Activated CD4-positive, alpha-beta T cell treated with anti-CD3 and anti-CD28 coated beads for 36 hours (primary cell): ENCODE measurements at places on chromosomes 3 and 15. TPM values are rescaled to one million over a fixed set of nuclear protein-coding genes. Genes with fewer than 3 reads are reported as not detected.

Gene XYLB
- 5.0 TPM for total RNA-seq

Gene TGM4
- not detected for total RNA-seq

Gene PIERCE2
- total RNA-seq = 0.34 TPM

Gene TMF1
- 33.2 TPM for total RNA-seq

Gene CYB561D2
- total RNA-seq = 10.3 TPM

- peak; percentile 43 for DNase-seq
Measured at GRCh38 chr3:56790016-56790821, 11.5 kb downstream of the ARHGEF3 start.

GRCh38 chr3:81861593-81861992 lies 100.1 kb upstream of the GBE1 start:
- DNase-seq = no peak

GRCh38 chr3:183823963-183824362 lies 1.4 kb downstream of the MAP6D1 start:
- no peak for DNase-seq

DNA sequence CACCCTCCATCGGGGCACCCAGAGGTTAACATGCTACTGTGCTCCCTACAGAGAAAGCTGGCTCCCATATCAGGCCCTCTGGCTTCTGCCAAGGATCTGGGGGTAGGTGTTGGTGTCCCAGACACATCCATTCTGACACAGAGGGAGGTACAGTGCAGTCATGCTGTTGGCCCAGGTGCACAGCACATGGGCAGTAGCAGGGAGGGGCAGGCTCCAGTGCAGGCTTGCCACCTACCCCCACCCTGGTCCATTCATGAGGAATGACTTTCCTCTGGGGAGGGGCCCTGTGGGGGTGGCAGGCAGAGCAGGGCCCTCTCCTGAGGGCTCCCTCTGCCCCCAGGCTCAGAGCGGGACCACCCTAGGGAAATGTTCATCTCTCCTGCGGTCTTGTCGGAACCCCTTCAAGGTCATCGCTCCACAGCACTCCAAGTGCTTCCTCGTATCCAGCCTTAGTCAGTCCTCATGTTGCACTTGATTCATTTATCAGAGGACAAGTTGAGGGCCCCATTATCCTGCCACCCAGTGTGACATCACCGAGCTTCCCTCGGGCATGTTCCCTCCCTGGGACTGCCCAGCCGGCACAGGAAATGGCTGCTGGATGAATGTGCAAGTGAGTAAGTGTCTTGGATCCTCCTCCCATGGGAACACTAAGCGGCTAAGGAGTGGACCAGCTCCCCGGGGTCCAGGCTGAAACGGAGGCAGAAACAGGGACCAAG lies 10.0 kb downstream of the DUSP7 start:
- no peak for DNase-seq

- no peak for DNase-seq
Measured at GRCh38 chr15:58535894-58536293, 104.1 kb downstream of the LIPC start.

DNA sequence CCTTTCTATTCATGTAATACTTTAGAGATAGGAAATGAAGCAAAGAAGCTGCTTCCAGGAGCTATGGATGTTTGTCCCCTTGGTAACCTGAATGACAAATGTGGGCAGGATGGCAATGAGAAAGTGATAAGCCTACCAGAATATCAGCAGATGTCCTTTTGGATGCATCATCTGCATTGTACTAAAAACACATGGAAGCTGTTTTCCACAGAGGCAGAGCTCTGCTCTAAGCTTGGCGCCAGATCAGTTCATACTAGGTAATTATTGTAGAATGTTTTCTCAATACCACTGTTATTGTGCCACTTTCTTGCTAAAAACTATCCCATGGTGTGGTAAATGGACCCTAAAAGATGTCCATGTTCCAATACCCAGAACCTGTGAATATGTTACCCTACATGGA lies 100.2 kb downstream of the DTWD1 start:
- DNase-seq = no peak

DNA sequence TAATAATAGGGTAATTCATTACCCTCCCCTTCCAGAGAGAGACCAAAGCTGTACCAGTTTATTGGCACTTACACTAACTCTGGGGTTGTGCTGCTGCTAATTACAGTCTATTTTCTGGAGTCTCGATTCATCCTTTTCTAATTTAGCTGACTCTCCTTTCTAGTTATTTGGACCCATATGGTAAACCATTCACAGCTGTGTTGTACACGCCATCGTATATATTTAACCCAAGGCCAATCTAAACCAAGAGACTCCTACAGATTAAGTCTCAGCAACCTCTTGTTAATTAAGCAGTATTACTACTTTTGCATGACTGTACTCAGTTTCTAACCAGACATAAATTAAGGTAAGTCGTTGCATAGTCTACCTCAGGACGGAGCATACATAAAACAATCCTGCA lies 22.5 kb downstream of the ANXA2 start:
- DNase-seq = no peak

- DNase-seq = no peak
Measured at GRCh38 chr3:12719541-12719940, 39.5 kb downstream of the TMEM40 start.

GRCh38 chr3:34955680-34956079 lies 683.6 kb upstream of the ARPP21 start:
- DNase-seq = no peak

DNA sequence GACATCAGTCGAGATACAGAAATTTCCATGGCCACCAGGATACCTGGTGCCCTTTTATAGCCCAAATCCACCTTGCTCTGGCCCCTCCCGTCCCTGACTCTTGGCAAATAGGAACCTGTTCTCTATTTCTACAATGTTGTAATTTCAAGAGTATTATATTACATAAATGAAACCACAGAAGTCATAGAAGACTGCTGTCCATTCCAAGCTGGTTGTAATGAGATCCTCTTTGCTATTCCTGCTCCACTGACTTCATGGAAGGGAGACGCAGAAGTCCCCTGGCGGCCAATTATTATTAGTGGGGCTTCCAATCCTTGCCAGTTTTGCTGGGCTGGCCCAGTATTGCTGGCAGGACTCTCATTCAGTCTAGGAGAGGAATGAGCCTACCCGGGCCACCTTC lies 26.6 kb downstream of the DCP1A start:
- DNase-seq = no peak
